MV-4-11 (cell line): ENCODE measurements at places on chromosomes 4 and X.

DNA sequence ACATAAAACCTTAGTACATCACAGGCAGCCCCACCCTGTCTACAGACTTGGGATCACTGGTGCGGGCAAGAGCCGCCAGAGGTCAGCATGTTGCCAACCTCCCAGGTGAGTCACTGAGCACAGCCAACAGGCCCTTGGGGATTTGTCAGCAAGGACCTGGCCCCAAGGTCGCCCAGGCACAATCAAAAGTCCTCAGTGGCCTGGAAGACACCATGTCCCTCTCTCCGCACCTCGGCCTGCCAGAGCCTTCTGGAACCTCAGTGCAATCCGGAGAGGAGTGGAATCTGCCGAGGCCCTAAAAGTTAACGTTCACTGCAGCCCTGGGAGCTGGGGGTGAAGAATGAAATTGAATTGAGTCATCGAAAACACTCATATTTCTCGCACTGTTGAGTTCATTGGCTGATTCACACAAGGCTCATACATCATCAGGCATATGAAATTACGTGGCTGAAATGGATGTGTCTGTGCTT, 74.3 kb downstream of the WFS1 start:
- DNase-seq = no peak

- DNase-seq = no peak
These were observed 16.9 kb downstream of the RASSF6 start for GRCh38 chr4:73603271-73603710.

DNA sequence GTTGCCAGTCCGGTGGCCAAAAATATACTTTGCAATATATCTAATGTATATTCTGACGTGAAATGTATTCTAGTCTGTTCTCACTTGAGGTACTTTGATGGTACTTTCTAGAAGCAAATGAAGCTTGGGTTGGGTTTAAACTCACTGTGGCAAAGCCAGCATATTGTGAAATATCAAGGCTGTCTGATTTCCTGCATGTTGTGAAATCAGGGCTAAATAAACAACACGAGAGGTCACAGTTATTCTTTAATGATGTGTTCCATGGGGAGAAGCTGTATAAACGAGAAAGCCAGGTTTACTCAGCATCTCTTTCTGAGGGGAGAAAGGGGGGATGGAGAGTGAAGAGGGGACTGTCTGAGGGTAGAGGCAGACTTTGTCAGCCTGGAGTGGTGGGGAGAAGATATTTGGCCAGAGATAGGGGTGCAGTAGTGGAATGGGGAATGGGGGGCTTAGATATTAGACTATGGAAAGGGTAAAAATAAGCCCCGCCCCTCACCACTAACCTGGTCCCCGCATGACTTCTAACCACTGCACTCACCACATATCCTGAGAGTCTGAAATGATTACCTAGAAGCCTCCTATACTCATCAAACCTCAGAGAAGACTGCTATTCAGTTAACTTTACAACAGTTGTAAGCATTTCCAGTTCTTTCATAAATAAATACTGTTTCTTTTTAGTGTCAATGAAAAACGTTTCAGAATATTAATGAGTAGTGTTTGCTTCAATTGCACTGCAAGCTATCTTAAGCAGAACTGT, 5.9 kb upstream of the SCARB2 start:
- peak; percentile 82 for DNase-seq

DNA sequence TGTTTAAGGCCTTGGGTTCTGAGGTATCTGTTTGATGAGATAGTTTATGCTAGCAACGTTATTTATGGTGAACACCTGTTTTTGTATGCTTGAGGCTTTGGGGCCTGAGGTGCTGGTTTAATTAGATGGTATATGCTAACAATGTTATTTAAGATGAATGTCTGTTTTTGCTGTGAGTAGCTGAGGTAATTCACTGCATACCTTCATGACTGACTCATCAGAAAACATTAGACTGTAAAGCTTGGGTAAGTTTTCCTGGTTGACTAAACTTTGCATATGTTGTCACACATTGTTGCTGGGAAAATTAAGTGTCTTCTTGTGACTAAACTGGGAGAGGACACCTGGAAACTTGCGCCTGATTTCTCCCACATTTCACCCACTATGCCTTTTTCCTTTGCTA, 1026.6 kb downstream of the RAPGEF2 start:
- DNase-seq = no peak

GRCh38 chrX:41145920-41146608, 60.8 kb downstream of the USP9X start:
- DNase-seq = peak; percentile 56
